ENCODE measurements at places on chromosomes 1 and 21.

- DNase-seq: no peak
These were observed 1180.7 kb upstream of the B3GALT2 start for GRCh38 chr1:194367121-194367520.

GRCh38 chr21:26519142-26519541 lies 53.9 kb downstream of the CYYR1 start:
- no peak for DNase-seq

GRCh38 chr1:224090116-224090515 lies 23.8 kb upstream of the FBXO28 start:
- no peak for DNase-seq

- DNase-seq: no peak
These were observed 534.9 kb upstream of the USP24 start for GRCh38 chr1:55749975-55750627.

DNA sequence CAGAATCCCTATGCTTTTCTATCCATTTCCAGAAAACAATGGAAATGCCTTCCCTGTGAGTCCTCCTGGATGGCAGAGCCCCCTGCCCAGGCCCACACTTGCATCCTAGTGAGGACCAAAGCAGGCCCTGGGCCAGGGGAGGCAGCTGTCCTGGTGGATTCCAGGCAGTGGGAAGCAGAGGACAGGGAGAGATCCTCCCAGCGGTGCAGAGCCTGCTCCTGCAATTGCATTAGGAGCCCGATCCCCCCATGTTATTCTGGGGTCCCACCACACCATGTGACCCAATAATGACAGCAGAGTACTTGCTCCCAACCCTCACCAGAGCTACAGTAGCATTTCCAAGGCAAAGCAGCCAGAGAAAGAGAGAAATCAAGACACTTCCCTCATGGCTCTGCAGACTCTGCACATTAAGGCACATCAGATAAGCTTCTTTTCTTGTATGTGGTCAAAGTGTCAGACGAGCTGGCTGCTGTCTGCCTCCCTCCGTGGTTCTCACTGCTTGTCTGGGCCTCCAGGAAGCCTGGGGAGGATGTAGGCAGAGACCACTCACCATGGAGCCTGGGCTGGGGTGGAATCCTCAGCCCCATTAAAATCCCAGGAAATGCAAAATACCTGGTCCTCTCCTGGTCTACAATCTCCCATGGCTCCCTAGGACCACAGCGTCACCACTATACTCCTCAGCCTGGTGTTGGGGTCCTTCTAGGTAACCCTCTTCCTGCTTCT lies 54.9 kb upstream of the RUNX3 start:
- no peak for DNase-seq

GRCh38 chr1:240866724-240867123 lies 254.8 kb upstream of the GREM2 start:
- no peak for DNase-seq

DNA sequence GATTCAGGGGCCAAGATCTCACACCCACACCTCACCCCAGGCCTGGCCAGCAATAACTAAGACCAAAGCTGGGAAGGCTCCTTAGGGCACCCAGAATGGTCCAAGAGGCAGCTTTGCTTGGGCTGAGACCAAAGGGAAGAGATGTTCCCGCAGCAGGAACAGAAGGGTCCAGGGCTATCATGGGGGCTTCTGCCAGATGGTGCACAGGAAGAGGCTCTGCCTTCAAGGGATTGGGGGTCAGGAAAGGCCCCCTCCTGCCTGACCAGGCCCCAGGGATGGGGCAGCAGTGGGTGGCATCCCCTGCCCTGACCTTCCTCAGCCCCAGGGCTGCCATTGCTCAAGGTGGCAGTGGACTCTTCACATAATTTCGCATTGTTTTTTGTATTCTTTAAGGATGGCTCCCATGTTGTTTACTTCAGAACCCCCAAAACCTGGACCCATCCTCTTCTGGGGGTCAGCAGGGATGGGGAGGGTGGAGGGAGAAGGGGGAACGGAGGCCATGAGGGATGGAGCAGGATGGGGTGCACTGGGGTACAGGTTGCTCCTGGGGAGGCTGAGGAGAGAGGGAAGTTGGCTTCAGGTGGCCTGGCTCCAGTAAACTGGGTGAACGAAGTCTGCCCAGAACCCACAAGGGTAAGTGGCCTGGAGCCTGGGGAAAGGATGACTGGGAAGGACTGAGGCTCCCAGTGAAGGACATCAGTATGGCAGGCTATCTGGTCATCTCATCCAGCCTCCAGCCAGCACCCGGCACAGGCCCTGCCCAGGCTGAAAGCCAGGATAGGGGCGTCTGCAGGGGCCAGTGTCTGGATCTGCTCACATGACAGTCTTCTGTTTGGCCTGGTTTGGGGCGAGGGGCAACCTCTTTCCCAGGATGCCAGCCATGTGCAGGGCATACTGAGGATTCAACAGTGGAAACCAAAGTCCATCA lies 2.6 kb upstream of the NADK start:
- DNase-seq: no peak

DNA sequence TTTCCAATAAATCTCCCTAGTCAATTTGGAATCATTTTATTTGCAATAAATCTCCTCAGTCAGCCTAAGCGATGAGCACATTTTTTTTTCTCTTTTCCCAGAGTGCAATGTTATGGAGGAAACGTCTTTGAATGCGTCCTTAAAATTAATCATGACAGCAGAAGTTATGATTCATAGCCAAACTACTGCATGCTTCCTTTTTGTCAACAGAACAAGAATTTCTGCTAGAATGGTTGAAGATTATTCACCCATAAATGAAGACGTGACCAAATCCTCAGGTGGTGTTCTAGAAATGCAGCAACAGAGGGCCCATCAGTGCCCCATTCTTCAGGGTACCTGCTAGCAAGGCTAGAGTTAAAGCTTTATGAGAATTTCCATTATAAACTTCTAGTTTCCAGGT lies 407.9 kb upstream of the PKN2 start:
- no peak for DNase-seq

DNA sequence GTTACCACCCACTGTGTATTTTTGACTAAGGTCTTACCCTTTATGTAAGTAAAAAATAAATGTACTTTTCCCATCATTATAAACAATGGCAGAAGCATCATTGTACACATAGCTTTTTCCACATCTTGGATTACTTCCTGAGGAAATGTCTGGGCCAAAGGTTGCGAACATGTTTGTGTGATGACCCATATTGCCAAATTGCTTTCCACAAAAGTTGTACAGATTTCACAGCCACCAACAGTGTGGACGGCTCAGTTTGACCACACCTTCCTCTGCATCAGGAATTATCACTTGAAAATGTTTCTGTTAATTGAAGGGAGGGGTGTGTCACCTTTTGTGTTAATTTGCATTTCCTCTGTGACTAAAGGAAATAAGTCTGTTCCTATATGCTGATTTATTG lies 25.7 kb downstream of the AKNAD1 start:
- DNase-seq: no peak

DNA sequence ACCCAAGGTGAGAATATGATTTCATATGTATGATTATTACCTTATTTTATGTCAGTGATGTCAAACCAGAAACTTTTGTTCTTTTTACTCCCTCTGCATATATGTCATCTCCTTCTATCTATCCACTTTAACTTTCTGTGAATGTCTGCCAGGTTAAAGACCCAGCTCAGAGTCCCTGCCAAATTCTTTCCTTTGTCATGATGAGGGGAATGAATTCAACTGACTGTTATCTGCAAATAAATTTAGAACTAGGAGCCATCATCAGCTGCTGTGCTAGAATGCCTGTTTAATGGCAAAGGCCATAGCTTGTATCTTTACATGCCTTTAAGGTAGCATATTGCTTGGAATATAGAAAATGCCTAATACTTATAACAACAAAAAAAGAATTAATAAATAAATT lies 815.6 kb upstream of the NEGR1 start:
- DNase-seq: no peak

DNA sequence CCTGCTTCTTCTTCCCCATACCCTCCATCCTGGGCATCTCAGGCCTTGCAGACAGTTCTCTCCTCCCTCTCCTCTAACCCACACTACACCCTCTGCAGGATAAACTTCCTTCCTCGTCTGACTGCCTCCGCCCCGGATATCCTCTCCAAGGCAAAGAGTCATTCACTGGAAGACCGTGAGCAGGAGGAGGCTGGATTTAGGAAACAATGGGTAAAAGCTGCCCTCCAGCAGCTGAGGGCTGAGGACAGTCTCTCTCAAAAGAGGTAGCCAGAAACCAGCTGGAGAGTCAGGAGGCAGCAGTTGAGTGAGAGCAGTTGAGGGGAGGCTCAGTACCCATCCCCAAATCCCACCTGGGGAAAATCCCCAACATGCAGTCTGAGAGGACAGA lies 1.4 kb downstream of the CSRP1 start:
- DNase-seq: no peak

GRCh38 chr1:205294175-205294917 lies 27.2 kb downstream of the NUAK2 start:
- DNase-seq: no peak

GRCh38 chr1:83075107-83075506 lies 923.8 kb downstream of the TTLL7 start:
- DNase-seq: no peak
